ENCODE measurements at places on chromosomes 6 and 20.

- H3K27me3 ChIP-seq = no peaks in the 10 kb centered on the region
- no peaks in the 10 kb centered on the region for H3K36me3 ChIP-seq
- H3K4me3 ChIP-seq = no peak overlapping the region
- DNase-seq = no peak
Observed at GRCh38 chr6:24497254-24497970, 2.6 kb downstream of the ALDH5A1 start.

GRCh38 chr20:2809690-2810089 lies 5.1 kb upstream of the C20orf141 start:
- no peak overlapping the region for H3K27ac ChIP-seq
- H3K4me3 ChIP-seq = no peak overlapping the region
- DNase-seq = no peak
- no peaks in the 10 kb centered on the region for H3K27me3 ChIP-seq

DNA sequence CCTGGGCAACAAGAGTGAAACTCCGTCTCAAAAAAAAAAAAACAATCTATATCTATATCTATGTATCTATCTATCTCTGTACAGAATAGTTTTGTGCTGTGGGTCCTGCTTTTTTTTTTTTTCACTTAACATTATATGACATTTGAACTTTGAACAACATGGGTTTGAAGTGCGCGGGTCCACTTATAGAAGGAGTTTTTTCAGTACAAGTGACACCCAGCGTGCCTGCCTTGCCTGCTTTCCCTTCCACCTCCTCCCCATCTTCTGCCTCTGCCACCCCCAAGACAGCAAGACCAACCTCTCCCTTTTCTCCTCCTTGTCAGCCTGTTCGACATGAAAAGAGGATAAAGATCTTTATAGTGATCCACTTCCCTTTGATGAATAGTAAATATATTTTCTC lies 102.2 kb upstream of the KCNG1 start:
- DNase-seq = no peak
- H3K36me3 ChIP-seq = no peaks in the 10 kb centered on the region
- H3K4me3 ChIP-seq = no peak overlapping the region
- no peaks in the 10 kb centered on the region for H3K4me1 ChIP-seq

- no peaks in the 10 kb centered on the region for H3K36me3 ChIP-seq
- DNase-seq = no peak
- H3K27me3 ChIP-seq = no peaks in the 10 kb centered on the region
- H3K4me1 ChIP-seq = peaks cover 15% of the 10 kb centered on the region
Observed at GRCh38 chr6:89992818-89993217, 98.5 kb downstream of the GJA10 start.

- no peaks in the 10 kb centered on the region for H3K36me3 ChIP-seq
- H3K27me3 ChIP-seq = no peaks in the 10 kb centered on the region
- H3K4me1 ChIP-seq = no peaks in the 10 kb centered on the region
- no peak overlapping the region for H3K4me3 ChIP-seq
- no peak for DNase-seq
- H3K27ac ChIP-seq = no peak overlapping the region
Observed at GRCh38 chr6:17336425-17336824, 55.3 kb downstream of the RBM24 start.

GRCh38 chr6:79544299-79544927 lies 7.2 kb upstream of the LCA5 start:
- no peaks in the 10 kb centered on the region for H3K27me3 ChIP-seq
- peak overlapping the region; percentile 46 for H3K27ac ChIP-seq
- peak overlapping the region; percentile 35 for H3K4me3 ChIP-seq
- DNase-seq = no peak
- no peaks in the 10 kb centered on the region for H3K36me3 ChIP-seq
- H3K4me1 ChIP-seq = no peaks in the 10 kb centered on the region

All from tibial artery (tissue), 4 donors.